ENCODE measurements at places on chromosomes 12 and 14. TPM values are rescaled to one million over a fixed set of nuclear protein-coding genes. Genes with fewer than 3 reads are reported as not detected.

The RERGL gene
- total RNA-seq = not detected

The SMOC1 gene
- not detected for total RNA-seq

The SRRM4 gene
- not detected for total RNA-seq

The DPPA3 gene
- not detected for total RNA-seq

The RTL1 gene
- total RNA-seq = not detected

The NID2 gene
- 0.62 TPM for total RNA-seq

The KRT5 gene
- not detected for total RNA-seq

The KRT8 gene
- total RNA-seq = 3.2 TPM

DNA sequence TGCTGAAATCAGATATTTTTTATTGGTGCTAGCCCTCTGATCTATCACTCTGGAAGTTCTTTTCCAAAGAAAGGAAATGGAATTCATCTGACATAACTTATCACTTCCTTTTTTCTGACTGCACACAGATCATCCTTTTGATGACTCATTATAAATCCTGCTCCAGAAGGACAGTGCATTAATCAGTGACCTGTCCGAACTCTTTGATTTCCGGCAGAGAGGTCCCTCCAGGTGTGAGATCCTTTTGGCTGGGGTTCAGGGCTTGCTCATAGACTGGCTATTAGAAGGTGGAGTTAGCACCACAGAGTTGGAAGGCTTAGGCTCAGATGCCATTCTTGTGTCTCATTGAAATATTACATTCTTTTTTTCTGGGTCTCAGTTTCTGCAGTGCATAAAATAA lies 328.2 kb downstream of the ZFP36L1 start:
- H3K4me3 ChIP-seq = no peak overlapping the region
- H3K27me3 ChIP-seq = no peaks in the 10 kb centered on the region
- no peak overlapping the region for H3K27ac ChIP-seq
- DNase-seq = no peak
- H3K36me3 ChIP-seq = peaks cover 3% of the 10 kb centered on the region

DNA sequence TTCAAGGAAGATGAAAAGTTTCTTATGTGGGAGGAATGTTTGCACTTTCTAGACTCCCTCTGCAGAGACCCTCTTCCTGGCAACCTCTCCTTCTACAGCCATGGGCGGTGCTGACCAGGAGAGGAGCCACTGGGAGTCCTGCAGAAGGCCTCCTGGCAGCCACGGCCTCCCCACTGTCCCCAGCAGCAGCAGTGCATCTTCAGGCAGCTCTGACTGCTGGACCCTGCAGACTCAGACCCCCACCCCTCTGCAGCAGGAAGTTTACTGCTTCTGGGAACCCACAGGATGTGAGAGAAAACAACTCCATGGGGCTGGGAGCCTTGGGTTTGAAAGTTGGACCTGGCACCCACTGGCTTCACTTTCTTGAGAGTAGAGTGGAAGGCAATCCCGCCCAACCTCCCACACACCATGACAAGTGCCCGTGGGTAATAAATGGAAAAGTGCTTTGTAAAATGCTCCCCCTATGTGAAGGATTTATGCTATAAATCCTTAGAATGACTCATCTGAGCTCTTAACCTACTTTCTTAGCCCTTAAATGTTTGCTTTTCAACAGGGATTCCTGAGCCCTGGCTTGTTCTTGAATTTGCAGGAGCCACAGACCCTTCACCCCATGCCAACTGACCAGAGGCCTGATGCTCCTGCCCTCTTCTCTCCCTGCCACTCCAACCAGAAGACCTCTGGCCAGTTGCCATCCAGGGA lies 37.5 kb upstream of the DDX11 start:
- peaks cover 51% of the 10 kb centered on the region for H3K27me3 ChIP-seq
- peaks cover 3% of the 10 kb centered on the region for H3K4me1 ChIP-seq
- H3K36me3 ChIP-seq = no peaks in the 10 kb centered on the region
- no peak overlapping the region for H3K4me3 ChIP-seq
- H3K27ac ChIP-seq = no peak overlapping the region
- DNase-seq = no peak

GRCh38 chr12:98990648-98991047 lies 345.6 kb downstream of the APAF1 start:
- H3K27me3 ChIP-seq = peaks cover 41% of the 10 kb centered on the region
- no peaks in the 10 kb centered on the region for H3K4me1 ChIP-seq
- H3K36me3 ChIP-seq = no peaks in the 10 kb centered on the region
- H3K27ac ChIP-seq = no peak overlapping the region
- no peak overlapping the region for H3K4me3 ChIP-seq

- peaks cover 11% of the 10 kb centered on the region for H3K27me3 ChIP-seq
- no peak overlapping the region for H3K27ac ChIP-seq
- no peaks in the 10 kb centered on the region for H3K36me3 ChIP-seq
- H3K4me3 ChIP-seq = no peak overlapping the region
Measured at GRCh38 chr12:3017281-3017680, 58.1 kb downstream of the TEAD4 start.

- no peak overlapping the region for H3K4me3 ChIP-seq
- peaks cover 11% of the 10 kb centered on the region for H3K4me1 ChIP-seq
- H3K27ac ChIP-seq = no peak overlapping the region
- no peak for DNase-seq
Measured at GRCh38 chr12:1618489-1618888, 10.5 kb upstream of the WNT5B start.

DNA sequence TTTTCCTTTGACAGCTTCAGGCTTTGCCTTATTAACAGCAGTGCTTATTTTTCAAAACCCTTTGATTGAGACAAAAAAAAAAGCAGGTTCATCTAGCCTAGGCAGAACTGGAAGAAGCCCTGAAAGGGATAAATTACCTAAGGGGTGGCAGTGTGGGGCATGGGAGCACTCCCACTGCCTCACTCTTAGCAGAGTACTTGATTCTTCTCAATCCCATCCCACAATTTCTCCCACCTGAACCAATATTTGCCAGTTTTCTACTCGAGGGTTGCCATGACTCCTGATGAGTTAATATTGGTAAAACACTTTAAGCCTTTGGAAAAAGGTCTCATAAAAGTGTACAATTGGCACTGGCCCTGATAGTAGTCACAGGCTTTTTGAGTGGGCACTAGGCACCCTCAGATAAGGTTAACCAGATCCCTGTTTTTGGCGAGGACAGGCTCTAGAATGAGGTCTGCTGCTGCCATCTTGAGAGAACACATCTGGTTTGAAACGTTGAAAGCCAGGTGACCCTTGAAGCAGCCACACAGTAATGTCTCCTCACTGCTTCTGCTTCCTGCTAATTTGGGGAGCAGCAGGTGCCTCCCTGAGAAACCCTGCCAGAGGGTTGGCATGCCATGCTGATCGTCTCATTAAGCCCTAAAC lies 320.0 kb downstream of the RAD51B start:
- H3K4me3 ChIP-seq = no peak overlapping the region
- no peak overlapping the region for H3K27ac ChIP-seq
- H3K4me1 ChIP-seq = peaks cover 27% of the 10 kb centered on the region
- H3K27me3 ChIP-seq = no peaks in the 10 kb centered on the region

GRCh38 chr12:113203852-113204760 lies 17.2 kb upstream of the TPCN1 start:
- H3K36me3 ChIP-seq = no peaks in the 10 kb centered on the region
- no peak overlapping the region for H3K4me3 ChIP-seq
- H3K27me3 ChIP-seq = no peaks in the 10 kb centered on the region
- DNase-seq = no peak

GRCh38 chr14:104827177-104828055 lies 26.5 kb downstream of the ZBTB42 start:
- H3K27ac ChIP-seq = no peak overlapping the region
- H3K4me3 ChIP-seq = peak overlapping the region; percentile 19
- DNase-seq = peak; percentile 44
- no peaks in the 10 kb centered on the region for H3K36me3 ChIP-seq

GRCh38 chr14:59585891-59586554 lies 9.4 kb upstream of the CCDC175 start:
- no peaks in the 10 kb centered on the region for H3K27me3 ChIP-seq
- no peaks in the 10 kb centered on the region for H3K36me3 ChIP-seq
- H3K4me1 ChIP-seq = peaks cover 7% of the 10 kb centered on the region
- H3K27ac ChIP-seq = no peak overlapping the region

GRCh38 chr14:81727218-81727617 lies 193.6 kb upstream of the SEL1L start:
- no peaks in the 10 kb centered on the region for H3K36me3 ChIP-seq
- no peaks in the 10 kb centered on the region for H3K27me3 ChIP-seq
- H3K27ac ChIP-seq = no peak overlapping the region

GRCh38 chr12:113241191-113242025 lies 20.1 kb downstream of the TPCN1 start:
- peaks cover 15% of the 10 kb centered on the region for H3K4me1 ChIP-seq
- H3K4me3 ChIP-seq = no peak overlapping the region
- no peaks in the 10 kb centered on the region for H3K27me3 ChIP-seq
- no peaks in the 10 kb centered on the region for H3K36me3 ChIP-seq

DNA sequence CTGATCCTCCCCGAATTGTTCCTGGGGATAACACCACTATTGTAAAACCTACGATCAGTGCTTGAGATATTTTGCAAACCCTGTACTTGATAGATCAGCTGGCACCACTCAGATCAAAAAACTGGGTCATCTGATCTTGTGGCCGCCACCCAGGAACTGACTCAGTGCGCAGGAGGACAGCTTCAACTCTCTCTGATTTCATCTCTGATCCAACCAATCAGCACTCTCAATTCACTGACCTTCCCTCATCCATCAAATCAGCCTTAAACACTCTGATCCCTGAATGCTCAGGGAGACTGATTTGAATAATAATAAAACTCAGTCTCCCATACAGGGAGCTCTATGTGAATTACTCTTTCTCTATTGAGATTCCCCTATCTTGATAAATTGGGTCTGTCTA lies 4.2 kb upstream of the XPOT start:
- H3K27ac ChIP-seq = peak overlapping the region; percentile 91
- peaks cover 16% of the 10 kb centered on the region for H3K4me1 ChIP-seq
- DNase-seq = peak; percentile 15
- H3K27me3 ChIP-seq = no peaks in the 10 kb centered on the region
- H3K36me3 ChIP-seq = no peaks in the 10 kb centered on the region

DNA sequence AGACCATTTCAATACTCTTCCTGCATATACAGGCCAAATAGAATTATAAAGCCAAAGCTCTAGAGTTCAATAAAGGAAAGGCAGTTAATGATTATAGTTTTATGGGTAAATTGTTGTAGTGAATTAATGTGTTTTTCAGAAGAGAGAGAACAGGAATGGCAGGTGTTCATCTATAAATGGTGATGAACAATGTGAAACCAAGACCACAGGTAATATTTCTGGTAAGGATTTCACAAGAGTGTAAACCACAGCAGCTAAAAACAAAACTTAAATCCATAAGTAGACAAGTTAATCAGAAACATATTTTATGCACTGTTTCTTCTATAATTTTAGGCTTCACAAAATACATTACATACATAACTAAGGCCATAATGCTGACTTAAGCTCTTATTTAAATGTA lies 204.4 kb downstream of the SYT1 start:
- no peak overlapping the region for H3K27ac ChIP-seq
- H3K27me3 ChIP-seq = no peaks in the 10 kb centered on the region
- H3K4me3 ChIP-seq = no peak overlapping the region

DNA sequence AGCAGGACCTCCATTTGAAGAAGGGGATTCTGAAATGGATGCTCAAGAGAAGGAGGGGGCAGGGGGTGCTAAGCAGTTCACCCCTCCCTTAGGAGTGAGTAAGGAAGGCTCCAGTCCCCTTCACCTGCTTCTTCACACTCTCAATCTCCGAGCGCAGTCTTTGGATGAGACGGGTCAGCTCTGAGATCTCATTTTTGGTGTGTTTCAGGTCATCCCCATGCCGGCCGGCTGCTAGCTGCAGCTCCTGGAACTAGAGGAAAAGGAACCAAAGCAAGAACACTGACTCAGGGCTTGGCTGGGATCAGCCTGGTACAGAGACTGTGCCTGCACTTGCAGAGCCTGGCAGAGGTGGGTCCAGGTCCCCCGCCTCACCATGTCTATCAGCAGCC lies 7.3 kb downstream of the KRT73 start:
- H3K27me3 ChIP-seq = peaks cover 32% of the 10 kb centered on the region
- DNase-seq = no peak
- peaks cover 33% of the 10 kb centered on the region for H3K4me1 ChIP-seq
- H3K4me3 ChIP-seq = no peak overlapping the region
